Esophagus mucosa (tissue), 1 donor: ENCODE measurements at places on chromosomes 11 and 22. TPM values are rescaled to one million over a fixed set of nuclear protein-coding genes. Genes with fewer than 3 reads are reported as not detected.

The C11orf16 gene
- not detected for total RNA-seq

The BBS1 gene
- total RNA-seq, result 11.8 TPM

The CLCF1 gene
- total RNA-seq, result 1.6 TPM

The AHNAK gene
- 931 TPM for total RNA-seq

The WNT11 gene
- total RNA-seq, result 0.08 TPM
